Mucosa of descending colon (tissue), 3 donors: ENCODE measurements at places on chromosomes 4 and X. TPM values are rescaled to one million over a fixed set of nuclear protein-coding genes. Genes with fewer than 3 reads are reported as not detected.

GRCh38 chr4:15147714-15148113, 145.4 kb downstream of the CPEB2 start:
- no peak for DNase-seq

- DNase-seq, result no peak
Observed at GRCh38 chr4:22881411-22881810, 188.7 kb downstream of the GBA3 start.

CLGN gene
- 1.8 TPM for total RNA-seq

FRMPD4 gene
- total RNA-seq, result 0.06 TPM

GRCh38 chrX:13827298-13828090, 10.6 kb upstream of the GPM6B start:
- DNase-seq, result no peak

- no peak for DNase-seq
Observed at GRCh38 chr4:89312066-89312465, 4.5 kb upstream of the GPRIN3 start.

- DNase-seq, result no peak
Observed at GRCh38 chrX:9619581-9619980, 146.1 kb downstream of the GPR143 start.

GRCh38 chr4:152851226-152851625, 71.5 kb downstream of the ARFIP1 start:
- no peak for DNase-seq

MAP3K15 gene
- total RNA-seq, result not detected

DNA sequence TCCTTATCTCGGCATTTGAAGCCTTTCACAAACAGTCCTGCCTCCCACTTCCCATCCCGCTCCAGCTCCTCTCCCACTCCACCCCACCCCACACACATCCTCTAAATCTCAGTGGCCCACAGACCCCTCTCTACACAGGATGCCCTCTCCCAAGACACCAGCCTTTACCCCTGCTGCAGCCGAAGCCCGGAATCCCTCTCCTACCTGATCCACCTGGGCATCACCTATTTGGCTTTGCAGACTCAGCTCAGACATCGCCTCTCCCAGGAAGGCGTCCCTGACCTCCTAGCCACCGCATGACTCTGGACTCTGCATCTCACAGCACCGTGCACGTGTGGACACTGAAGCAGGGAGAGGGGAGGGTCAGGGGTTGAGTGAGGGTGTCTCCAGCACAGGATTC, 11.5 kb downstream of the PPP2R2C start:
- DNase-seq, result no peak

FGA gene
- 0.84 TPM for total RNA-seq

CYSLTR1 gene
- 1.5 TPM for total RNA-seq

ZNF185 gene
- 4.2 TPM for total RNA-seq

FANCB gene
- 1.3 TPM for total RNA-seq

- DNase-seq, result no peak
Observed at GRCh38 chr4:16450031-16450430, 223.8 kb upstream of the TAPT1 start.

GRCh38 chr4:45062935-45063545, 336.7 kb upstream of the GNPDA2 start:
- DNase-seq, result no peak

SLC6A8 gene
- total RNA-seq, result 251 TPM

- DNase-seq, result peak; percentile 48
Observed at GRCh38 chrX:80808881-80809411, 731 bp downstream of the BRWD3 start.

AVPR2 gene
- total RNA-seq, result 0.78 TPM

NALF2 gene
- 0.22 TPM for total RNA-seq

GRCh38 chrX:3598709-3599108, 114.7 kb downstream of the PRKX start:
- DNase-seq, result no peak

DNA sequence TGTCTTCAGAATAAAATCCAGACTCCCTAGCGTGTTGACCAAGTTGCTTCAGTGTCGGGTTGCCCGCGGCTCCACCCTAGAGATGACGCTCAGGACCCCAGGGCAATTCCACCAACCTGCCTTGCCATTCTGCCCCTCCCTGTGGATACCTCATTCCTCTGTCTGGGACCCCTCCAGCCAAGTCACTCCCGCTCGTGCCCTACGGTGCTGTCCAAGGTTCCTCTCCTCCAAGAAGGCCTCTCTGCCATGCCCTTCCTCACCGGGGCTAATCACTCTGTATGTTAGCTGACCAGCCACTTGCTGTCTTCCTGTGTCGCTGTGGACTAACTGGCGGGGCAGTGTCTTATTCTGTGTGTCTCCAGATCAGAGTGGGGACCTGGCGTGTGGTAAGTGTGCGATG, 46.6 kb downstream of the TENM3 start:
- no peak for DNase-seq

DNA sequence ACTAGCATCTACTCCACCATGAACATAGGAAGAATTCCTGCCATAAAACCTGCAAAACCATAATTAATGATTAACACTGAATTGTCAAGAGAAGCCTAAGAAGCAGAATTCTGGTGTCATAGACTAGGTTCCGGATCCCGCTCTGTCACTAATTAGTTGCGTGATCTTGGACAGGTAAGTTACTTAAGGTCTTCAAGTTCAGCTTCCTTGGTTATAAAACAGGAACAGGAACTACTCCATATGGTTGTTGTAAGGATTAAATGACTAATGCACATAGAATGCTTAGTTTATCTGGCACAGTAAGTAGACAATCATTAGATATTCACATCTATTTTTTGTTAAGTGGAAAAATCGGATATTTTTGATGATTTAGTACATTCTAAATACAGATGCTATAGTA, 14.3 kb downstream of the G3BP2 start:
- DNase-seq, result no peak

DNA sequence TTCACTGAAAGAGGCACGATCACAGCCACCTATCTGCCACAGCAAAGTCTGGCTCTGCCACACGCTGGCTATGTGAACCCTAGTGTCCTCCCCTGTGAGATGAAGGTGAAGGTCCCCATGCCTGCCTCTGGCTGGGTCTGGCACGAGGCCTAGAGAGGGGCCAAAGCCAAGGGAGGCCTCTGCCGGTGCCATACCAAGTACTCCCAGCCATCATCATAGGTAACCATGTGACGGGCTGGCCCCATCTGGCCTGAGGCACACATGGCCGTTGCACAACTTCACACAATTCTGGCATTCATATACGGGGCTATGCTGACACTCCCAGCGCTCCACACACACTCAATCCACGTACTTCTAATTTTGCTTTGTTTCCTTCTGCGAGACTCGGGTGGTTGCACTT, 15.3 kb downstream of the NOP14 start:
- DNase-seq, result peak; percentile 22

SSX2 gene
- not detected for total RNA-seq

ZBTB49 gene
- total RNA-seq, result 3.5 TPM

MTNR1A gene
- 1.4 TPM for total RNA-seq

HTR2C gene
- total RNA-seq, result not detected

GRCh38 chr4:3070709-3071500, 3.4 kb downstream of the HTT-AS start:
- DNase-seq, result no peak

DNA sequence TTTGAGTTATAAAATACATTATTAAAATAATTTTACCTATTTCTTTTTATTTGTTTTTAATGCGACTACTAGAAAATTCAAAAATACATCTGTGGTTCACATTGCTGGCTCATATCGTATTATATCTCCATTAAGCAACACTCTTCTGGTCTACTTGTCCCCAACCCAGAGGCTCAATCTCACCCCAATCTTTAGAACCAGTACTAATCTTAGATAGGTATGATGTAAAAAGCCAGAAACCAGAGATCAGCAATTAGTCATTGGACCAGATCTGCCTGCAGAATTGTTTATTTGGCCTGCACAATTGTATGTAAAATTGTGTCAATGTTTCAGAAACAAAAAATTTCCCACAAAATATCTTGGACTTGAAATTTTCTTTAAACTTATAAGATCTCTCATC, 155.5 kb upstream of the BMP3 start:
- no peak for DNase-seq

- no peak for DNase-seq
Observed at GRCh38 chr4:176271749-176272148, 2.7 kb upstream of the ASB5 start.

TRIML2 gene
- not detected for total RNA-seq

- DNase-seq, result no peak
Observed at GRCh38 chr4:68288393-68288740, 42.9 kb upstream of the TMPRSS11B start.

GRCh38 chr4:3464911-3465697, 2.0 kb downstream of the DOK7 start:
- DNase-seq, result peak; percentile 21

PHKA2 gene
- 41.8 TPM for total RNA-seq

GRCh38 chr4:113316879-113317278, 267.4 kb downstream of the ANK2 start:
- DNase-seq, result no peak

DNA sequence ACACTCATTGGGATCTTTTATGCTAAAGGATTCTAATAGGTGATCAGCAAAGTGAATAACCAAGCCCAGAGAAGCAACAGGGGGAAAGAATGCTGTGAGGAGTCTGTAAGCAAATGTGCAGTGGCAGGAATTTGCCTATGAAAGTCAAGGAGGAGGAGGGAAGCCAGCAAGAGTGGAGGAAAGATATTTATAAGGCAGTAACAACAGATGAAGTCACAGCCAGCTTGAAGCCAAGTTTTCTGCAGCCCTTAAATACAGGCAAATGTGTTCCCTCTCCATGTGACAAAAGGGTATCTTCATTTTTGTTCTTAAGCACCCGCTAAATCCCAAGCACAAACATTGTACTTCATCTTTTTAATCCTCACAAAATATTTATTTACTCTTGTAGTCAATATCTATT, 275.0 kb upstream of the CLNK start:
- DNase-seq, result no peak

S100G gene
- not detected for total RNA-seq

IL2RG gene
- total RNA-seq, result 27.7 TPM

SPANXC gene
- not detected for total RNA-seq

- DNase-seq, result no peak
Observed at GRCh38 chr4:145493166-145493565, 11.5 kb downstream of the SMAD1 start.

SSX4 gene
- total RNA-seq, result not detected

DNA sequence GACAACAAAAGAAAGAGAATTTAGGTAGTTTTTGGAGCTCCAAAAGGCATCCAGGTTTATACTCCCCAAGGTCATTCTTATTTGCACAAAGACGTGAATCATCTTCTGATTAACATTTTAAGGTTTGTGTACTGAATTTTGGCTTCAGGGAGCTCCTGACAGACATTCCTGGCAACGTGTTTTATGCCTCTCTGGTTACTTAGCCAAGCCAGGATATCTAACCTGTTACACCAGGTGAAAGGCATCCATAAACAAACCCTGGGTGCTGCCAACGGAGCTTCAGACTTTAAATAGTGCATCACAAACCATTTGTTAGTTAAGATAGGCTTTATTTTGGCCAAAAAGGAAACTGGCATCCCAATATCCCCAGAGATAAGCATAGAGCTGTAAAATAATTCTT, 997.3 kb downstream of the ARAP2 start:
- DNase-seq, result no peak

SLC9A7 gene
- 0.46 TPM for total RNA-seq

DNA sequence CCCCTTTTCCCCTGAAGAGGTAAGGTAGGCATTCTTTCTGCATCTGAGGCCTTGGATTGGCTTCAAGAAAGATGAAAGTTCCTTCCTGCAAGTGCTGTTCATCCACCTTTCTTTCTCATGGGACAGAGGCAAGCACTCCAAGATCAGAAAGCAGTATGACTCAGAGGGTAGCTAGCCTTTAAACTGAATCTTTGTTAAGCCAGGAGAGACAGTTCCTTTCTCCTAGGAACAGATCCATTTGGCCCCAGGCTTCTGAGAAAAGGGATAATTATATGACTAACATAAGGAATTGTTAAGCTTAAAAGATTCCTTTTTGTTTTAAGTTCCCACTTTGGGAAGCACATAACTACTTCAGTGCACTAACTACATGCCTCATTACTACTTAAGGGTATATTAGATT, 192.0 kb downstream of the PPP3CA start:
- DNase-seq, result no peak

NSUN7 gene
- 18.1 TPM for total RNA-seq

GRCh38 chr4:6341696-6342095, 72.0 kb downstream of the WFS1 start:
- DNase-seq, result no peak

RIPPLY1 gene
- not detected for total RNA-seq

DNA sequence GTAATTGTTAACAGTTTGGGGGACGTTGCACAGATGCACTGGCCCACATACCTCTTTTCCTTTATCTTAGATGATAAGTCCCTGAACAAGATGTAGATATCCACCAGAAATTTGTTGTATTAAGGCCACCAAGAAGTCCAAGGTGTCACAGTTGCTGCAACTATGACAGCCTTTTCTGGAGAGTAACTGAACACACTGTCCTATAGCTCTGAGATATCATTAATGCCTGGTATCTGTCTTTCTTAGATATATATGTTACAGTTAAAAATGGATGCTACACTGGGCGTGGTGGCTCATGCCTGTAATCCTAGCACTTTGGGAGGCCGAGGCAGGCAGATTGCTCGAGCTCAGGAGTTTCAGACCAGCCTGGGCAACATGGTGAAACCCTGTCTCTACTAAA, 77.8 kb upstream of the PRDX4 start:
- DNase-seq, result no peak

CHIC1 gene
- total RNA-seq, result 15.3 TPM

DNA sequence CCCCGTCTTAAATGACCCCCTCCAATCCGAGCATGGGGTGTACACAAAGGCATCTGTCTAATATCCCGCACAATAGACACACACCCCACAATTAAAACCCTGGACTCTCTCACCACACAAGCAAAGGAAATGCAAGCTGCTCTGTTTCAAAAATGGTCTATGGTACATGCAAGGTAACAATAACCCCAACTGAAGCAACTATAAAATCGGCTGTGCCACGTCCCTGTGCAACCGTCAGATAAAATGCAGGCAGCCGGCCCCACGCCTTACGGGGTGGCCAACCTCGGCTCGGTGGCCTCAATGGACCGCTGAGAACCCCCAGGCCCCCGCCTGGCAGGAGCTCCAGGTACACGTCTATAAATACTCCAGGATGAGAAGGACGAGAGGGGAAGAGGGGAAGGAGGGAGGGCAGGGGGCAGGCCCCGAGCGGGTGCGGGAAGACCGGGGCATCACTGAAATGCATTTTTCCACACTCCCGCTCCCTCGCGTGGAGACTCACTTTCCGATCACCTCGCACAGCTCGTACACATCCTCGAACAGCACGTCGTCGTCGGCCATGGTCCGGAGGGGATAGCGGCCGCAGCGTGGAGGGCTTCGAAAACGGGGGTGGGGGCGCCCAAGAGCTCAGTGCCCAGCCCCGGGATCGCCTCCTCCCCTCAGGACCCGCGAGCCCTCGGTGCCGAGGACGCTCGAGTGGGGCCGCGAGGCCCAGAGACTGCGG, 763 bp downstream of the CASK start:
- peak; percentile 55 for DNase-seq

- DNase-seq, result no peak
Observed at GRCh38 chr4:105135785-105136184, 10.9 kb upstream of the TET2 start.

NHS gene
- 1.8 TPM for total RNA-seq

IL2 gene
- not detected for total RNA-seq

CXCL11 gene
- 0.72 TPM for total RNA-seq
